M059J (cell line): ENCODE measurements at places on chromosomes 7 and 10.

DNA sequence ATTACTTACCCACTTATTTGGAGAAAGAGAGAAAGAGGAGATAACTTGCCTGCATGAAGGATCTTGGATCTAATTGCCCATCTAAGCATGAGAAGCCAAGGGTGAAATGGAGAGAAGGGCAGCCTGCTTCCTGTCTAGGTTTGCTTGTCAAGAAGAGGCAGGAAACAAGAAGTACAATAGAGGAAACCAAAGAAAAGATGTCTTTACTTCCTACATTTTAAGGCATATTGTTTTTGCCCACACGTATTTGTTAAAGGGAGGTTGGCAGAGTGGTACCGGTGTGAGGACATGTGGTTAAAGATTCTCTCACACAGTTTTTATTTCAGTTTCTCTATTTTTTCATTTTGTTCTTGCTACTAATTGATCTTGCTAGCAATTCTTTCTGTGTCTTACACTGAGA is 6.0 kb upstream of the TAS2R38 start:
- no peak for DNase-seq

GRCh38 chr10:21368022-21368582 is 157.4 kb downstream of the SKIDA1 start:
- peak; percentile 52 for DNase-seq

- DNase-seq: peak; percentile 47
Observed at GRCh38 chr7:130940907-130941306, 206.9 kb upstream of the KLF14 start.

DNA sequence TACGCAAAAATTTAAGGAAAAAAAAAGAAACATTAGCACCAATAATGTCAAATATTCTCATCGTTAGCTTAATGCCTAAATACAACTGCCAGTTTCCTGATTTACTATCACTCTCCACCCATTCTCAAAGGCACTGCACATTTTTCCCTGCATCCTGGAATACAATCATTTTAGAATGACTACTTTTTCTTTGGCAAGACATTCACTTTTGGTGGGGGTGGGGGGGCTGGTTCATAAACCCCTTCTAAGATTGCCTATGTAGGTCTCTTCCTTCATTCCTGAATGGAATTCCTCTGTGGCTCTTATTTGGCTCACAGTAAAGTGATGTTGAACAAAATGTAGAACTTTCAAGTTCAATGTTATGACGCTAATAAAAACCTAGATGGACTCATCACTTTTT is 74.3 kb downstream of the RNLS start:
- no peak for DNase-seq

DNA sequence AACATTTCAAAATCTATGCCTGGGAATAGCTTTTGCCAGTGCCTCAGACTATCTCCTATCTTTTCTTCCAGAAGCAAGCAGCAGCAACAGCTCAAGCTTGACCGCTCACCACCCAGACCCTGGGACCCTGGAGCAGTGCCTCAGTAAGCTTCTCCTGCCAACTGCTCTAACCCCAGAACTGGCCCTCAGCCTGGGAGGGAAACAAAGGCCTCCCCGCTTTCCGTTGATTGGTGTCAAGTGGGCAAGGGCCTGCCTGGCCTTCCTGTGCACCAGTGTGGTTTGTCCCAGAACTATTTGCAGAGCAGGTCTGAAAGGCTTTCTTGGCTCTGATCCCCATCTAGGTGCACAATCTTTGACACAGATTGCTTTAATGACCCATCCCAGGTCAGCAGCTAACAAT is 3.3 kb upstream of the ATP6V0A4 start:
- no peak for DNase-seq

DNA sequence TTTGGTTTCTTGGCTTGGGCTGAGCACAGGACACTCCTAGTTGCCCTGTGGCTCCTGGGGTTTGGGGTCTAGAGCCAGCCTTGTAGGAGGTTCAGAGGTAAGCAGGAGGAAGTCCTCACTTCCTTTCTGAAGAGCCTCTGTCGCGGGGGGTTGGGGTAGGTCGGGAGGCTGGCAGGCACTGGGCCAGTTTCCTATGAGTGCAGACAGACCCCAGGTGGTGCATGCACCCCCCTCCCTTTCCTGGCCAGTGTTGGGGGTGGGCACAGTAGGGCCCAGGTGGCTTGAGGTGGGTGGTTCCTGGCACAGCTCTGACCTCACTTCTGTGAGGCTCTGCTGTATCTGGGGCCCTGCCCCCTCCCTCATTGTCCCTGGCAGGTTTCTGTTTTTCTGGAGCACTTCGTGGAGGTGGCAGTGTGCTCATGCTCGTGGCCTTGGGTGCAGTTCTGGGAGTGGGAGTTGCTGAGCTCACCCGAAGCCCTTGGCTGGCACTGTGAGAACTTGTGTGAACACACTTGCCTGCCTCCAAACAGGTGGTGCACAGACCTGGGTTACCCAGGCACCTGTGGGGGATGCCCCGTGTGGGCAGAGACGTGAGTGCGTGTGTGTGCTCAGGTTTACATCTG is 1.8 kb downstream of the PALD1 start:
- DNase-seq: no peak

- DNase-seq: no peak
Observed at GRCh38 chr10:111646021-111646420, 537.5 kb downstream of the GPAM start.

GRCh38 chr10:85284778-85285770 is 956.7 kb downstream of the CCSER2 start:
- no peak for DNase-seq

GRCh38 chr10:125096371-125096770 is 64.0 kb downstream of the CTBP2 start:
- DNase-seq: no peak

- DNase-seq: no peak
Observed at GRCh38 chr7:50982626-50983025, 199.9 kb upstream of the GRB10 start.

DNA sequence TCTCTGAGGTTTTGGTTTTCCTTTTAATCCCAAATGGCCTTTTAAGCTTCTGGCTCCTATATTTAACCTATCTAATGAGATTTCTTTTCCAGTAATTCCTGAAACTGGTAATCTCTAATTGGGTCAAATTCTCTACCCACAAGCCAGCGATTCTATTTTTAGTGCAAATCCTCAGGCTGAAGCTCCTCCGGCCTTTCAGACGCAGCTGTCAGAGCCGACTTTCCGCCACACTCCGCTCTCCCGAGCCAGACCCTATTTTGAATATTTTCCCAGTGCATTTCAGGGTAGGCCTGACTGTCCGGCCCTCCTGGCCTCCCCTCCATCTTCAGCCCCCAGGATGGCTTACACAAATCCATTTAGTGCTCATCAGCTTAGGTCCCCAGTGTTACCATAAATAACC is 9.7 kb upstream of the ADCY1 start:
- DNase-seq: no peak
